ENCODE measurements at places on chromosomes 16 and 17.

- DNase-seq: peak; percentile 31
Observed at GRCh38 chr17:8574687-8575086, 55.8 kb downstream of the MYH10 start.

GRCh38 chr16:53209429-53209828, 154.6 kb downstream of the CHD9 start:
- peak; percentile 34 for DNase-seq

DNA sequence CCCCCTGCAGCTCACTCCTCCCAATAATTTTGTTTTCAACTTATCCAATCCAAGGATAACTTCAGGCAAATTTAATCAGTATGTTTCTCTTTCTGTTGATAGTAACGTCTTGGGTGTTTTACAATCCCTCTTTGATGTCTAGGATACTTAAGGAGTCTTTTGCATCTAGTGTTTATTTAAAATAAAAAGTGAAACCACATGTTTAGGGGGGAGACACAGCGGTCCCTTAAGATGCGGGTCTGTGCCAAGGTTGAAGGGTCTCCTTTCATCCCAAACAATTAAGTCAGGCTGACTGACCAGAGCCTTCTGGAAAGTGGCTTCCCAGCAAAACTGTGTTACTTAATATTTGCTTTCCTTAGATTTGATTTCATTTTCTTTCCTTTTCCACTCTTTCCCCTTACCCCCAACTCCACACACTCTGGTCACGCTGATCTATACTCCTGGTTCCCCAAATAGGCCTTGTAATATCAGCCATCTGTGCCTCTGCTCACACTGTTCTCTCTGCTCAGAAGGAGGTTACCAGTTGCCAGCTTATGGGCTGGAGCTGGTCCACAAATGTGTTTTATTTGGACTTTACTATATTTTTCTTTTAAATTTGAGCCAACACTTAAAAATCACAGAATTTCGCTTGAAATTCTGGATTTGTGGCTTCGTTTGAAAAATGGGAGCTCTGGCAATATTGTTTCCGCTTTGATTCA, 11.2 kb downstream of the ANKS4B start:
- DNase-seq: no peak

- DNase-seq: no peak
Observed at GRCh38 chr16:1556254-1556653, 22.8 kb downstream of the TMEM204 start.

DNA sequence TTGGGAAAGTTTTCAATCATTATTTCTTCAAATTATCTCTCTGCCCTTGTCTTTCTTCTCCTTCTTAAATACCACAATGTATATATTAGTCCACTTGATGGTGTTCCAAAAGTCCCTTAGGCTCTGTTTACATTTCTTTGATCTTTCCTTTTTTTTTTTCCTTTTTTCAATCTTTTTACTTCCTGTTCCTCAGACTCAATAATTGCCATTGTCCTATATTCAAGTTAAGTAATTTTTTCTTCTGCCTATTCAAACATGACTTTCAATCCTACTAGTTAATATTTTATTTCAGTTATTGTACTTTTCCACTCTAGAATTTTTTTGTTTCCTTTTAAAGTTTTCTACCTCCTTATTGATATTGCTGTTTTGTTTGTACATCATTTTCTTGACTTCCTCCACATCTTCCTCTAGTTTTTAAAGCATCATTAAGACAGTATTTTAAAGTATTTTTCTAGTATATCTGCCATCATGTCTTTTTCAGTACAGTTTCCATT, 15.8 kb upstream of the UQCRC2 start:
- DNase-seq: no peak

- no peak for DNase-seq
Observed at GRCh38 chr16:88971371-88972097, 5.5 kb downstream of the CBFA2T3 start.

DNA sequence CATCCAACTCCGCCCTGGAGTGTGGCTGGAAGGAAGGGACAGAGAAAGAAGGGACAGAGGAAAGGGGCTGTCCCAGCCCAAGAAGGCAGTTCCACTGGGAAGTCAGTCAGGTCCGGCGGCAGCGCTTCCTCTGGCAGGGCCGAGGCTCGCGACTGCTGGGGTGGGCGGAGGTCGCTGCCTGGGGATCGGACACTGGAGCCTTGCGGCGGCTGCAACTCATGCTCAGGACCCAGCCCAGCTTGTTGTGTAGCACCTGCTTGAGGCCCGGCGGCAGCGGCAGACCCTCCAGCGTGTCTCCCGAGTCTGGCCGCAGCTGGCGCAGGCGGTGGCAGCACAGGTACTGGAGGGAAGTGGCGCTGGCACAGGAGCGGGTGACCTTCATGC, 4.0 kb upstream of the MRPS34 start:
- no peak for DNase-seq

DNA sequence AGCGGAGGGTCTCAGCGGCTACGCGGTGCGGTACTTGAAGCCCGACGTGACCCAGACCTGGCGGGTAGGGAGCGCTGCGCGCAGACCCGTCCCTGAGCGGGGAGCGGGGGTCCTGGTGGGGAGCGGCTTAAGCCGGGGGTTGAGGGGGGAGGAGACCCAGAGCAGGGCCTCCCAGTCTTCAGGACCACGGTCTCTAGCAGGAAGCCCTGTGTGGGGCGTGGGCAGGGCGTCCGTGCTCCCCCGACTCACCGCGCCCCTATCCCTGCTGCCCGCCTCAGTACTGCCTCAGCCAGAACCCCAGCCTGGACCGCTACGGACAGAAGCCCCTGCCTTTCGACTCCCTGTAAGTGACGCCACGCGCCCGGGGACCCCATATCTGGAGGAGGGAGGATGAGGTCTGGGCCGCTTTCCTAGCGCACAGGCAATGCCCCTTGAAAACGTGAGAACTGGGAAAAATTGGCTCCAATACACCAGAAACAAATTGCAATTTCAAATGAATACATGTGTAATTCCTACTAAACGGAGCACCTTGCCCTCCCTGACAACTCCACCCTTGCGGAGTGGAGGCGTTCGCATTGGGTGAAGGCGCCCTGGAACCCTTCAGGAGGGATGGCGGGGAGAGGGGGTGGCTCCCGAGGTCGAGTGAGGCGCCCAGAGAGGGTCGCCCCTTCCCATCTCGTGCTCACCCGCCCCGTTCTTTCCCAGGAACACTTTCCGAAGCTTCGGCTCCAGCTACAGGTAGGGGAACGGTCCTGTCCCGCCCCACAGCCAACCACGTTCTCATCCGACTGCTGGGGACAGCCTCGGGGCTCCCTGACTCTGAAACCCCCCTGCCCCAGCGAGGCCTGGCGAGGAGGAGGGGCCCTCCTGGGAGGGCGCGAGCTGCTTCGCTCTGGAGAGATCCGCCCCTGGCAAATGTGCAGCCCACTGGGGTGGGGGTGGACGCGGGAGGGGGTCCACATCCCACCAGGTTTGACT, 14.6 kb upstream of the CNGB1 start:
- no peak for DNase-seq

- no peak for DNase-seq
Observed at GRCh38 chr17:57862694-57863667, 13.1 kb upstream of the MRPS23 start.

DNA sequence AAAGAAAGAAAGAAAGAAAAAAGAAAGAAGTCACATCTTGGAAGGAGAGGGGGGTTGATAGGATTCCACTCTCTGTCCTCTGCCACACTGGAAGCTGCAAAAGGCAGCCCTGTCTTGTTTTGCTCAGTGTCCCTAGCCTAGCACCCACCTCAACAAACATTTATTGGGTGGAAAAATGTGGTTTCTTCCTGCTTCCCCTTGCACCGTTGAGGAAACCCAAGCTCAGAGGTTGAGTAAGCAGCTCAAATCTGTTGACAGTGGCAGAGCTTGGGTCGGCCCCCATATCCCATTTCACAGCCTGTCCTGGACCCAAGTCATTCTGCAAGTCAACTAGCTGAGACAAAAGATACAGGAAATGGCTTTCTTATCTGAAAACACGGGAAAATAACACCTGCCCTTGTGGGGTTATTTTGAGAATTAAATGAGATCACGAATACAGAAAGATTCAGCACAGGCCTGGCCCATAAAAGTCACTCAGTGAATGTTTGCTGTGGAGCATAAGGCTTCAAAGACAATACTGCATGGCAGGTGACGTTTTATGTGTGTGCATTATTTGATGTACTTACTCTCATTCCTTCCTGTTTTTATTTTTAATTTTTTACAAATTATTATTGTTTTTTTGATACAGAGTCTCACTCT, 63.6 kb downstream of the SCNN1B start:
- no peak for DNase-seq

- DNase-seq: no peak
Observed at GRCh38 chr16:49474741-49475140, 101.1 kb downstream of the C16orf78 start.

GRCh38 chr17:81577278-81578000, 25.3 kb upstream of the FAAP100 start:
- no peak for DNase-seq

- DNase-seq: no peak
Observed at GRCh38 chr17:1673041-1673785, 11.5 kb downstream of the PRPF8 start.

All from hematopoietic multipotent progenitor cell treated with erythropoietin and hydrocortisone succinate and interleukin-3 and kit ligand, for 8 days (in vitro differentiated cells).